ENCODE measurements at places on chromosomes 3 and 15.

DNA sequence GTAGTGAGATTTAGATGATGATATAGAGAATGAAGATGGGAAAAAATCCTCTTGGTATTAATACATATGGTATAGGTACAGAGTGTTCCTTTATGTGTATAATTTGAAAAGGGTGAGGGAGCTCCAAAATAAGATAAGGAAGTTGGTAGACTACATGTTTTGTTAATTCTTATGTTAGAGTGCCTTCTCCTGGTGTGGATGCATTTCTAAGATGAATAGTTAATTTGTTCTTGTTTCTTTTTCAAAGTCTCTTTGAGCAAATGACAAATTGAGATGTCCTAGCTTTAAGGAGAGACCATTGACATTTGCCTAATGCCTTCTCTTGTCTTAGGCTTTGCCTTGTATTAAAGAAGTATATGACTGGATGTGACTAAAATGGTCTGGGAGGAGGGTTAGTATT is 34.1 kb downstream of the AKAP13 start:
- no peak for DNase-seq

DNA sequence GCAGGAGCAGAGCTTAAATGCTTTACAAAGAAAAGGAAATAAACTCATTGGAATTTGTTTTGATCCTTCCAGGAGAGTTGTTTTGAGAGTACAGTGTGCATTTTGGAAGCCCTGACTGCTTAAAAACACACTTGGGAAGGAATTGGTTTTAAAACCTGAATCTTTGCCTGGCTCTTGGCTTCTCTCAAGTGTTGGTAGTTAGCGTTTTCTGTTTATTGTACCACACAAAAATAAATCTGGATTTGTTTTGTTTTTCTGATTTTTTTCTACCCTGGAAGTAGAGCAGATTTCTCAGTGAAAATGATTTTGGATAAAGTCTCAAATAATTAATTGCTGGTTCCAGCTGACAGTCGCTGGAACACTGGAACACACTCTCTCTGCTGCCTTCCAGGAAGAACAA is 90.6 kb downstream of the CHST2 start:
- no peak for DNase-seq

DNA sequence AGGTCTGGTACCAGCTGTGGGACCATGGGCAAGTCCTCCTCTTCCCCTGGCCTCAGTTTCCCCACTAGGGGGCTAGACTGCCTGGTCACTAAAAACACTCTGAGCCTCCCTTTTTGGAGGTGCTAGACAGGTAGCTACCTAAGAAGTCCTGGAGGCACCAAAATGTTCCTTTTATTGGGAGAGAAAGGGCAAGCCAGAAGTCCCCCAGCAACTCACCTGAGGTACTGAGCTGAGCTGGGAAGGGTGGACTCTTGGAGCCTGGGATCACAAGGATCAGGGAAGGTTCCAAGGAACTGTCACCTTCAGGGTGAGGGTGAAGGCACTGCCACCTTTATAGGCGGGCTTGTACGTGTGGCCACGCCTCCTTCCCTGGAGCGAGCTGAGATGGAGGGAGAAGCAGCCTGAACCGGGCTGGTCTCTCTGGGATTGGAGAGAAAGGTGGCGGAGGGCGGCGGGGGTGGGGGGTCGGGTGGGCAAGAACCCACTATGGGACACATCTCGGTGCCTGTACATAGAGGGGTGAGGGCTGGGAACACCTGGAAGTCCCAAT is at the start of gene CYP1A1:
CYP1A1 (minus strand) TSS at position 304 of the 550 bp plus-strand sequence. CDS start 2,431 bp downstream, outside the sequence.
- DNase-seq = no peak

DNA sequence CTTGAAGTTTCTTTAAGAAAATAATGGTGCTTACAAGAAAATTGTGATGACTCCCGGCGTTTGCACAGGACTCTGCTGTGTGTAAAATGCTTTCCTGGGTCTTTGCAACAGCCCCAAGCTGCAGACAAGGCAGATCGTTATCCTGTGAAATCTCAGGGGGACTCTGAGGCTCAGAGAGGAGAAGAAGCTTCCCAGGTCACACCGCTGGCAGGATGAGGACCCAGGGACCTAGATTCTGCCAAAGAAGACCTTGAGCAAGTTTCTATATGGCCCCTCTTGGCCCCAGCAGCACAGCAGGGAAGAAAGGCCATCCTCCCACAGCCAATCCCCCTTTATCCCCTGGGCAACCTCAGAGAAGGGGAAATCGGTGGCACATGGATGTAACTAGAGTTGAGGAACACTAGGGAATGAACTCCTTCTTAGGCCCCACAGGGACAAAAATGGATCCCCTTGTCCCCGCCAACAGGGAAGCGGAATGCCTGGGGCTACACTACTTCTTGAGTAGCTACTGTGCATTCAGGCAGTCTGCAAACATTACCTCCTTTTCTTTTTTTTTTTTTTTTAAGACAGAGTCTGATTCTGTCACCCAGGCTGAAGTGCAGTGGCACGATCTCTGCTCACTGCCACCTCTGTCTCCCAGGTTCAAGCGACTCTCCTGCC is 72.8 kb downstream of the CPN2 start:
- no peak for DNase-seq

DNA sequence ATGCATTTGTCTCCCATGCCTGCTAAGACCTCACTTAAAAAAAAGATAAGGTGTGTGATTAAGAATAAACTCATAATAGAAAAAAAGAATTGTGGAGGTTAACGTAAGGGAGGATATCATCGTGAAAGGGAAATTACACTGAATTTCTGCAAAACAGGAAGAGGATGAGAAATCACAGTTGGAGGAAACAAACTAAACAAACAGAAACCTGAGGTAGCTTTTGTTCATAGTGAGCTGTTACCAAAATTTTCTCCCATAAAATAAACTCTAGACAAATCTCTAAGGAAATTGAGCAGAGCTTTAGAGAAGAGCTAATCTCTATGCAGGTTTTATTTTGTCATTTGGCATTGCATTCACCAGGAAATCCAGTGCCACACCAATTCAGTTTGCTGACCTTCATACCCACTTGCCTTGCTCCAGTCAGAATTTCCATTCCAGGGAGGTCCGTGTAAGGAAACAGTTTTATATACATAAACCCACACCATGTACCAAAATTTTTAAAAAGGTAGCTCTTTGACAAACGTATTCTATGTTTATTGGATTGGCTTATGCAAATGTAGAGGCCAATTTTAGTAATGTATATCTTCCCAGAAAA is 231.2 kb downstream of the MBNL1 start:
- DNase-seq = no peak

- no peak for DNase-seq
Measured at GRCh38 chr3:102737353-102737752, 302.5 kb downstream of the ZPLD1 start.

DNA sequence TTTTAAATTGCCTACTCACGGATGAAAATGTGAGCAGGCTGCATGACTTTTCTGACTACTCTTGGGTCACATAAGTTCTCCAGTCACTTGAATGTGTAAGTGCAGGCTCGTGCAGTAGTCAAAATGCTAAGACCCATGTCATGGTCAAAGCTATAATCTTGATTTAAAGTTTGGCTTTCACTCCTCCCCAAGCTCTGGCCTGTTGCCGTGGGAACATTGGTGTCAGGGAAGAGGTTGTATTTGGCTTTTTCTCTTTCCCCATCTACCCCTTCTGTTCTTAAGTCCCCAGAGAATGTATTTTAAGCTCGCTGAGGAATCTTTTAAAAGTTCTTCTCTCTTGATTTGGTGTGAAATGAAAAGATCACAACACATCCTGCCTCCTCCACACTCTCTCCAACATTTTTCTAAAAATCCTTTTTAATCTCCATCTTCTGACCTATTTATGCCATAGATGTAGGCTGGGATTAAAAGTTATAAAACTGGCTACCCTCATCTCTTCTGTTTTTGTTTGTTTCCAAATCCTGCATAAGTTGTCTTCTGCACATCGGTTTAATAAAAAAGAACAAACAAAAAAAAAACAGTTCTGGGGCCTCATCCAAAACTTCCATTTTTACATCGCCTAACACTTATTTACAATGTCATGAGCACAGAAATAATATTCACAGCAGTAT is 61.4 kb upstream of the ADAMTSL3 start:
- DNase-seq = no peak

- DNase-seq = no peak
Measured at GRCh38 chr15:92624401-92624991, 31.1 kb downstream of the FAM174B start.

DNA sequence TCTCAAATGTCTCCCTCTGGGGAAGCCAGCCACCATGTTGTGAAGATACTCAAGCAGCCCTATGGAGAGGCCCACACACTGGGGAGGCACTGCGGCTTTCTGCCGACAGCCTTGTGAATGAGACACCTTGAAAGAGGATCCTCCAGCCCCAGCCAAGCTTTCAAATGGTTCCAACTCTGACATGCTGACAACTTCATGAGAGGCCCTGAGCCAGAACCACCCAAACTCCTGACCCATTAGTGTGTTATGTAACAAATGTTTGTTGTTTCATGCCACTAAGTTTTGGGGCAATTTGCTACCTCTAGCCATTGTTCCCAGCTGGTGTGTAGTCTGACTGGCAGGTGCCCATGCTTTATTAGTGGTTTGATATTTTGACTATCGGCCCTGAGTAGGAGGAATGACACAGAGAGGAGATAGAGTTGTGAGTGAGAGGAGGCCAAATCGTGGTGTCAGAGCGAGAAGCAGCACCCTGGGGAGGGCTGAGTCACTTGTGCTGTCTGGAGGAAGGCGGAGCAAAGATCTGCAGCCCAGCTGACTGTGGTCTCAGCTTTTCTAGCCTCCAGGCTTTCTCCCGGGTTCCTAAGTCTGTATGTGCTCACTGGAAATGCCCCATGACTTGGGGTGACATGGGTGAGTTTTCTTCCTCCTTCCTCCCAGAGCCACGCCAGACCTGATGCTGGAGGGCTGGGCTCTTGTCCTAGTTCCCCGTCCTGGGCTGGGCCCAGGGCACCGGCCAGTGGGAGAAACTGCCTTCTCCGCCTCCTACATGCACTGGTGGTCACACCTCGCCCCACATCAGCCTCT is 56.7 kb upstream of the BLM start:
- peak; percentile 58 for DNase-seq

- no peak for DNase-seq
Measured at GRCh38 chr15:98889930-98890695, 117.5 kb downstream of the PGPEP1L start.

DNA sequence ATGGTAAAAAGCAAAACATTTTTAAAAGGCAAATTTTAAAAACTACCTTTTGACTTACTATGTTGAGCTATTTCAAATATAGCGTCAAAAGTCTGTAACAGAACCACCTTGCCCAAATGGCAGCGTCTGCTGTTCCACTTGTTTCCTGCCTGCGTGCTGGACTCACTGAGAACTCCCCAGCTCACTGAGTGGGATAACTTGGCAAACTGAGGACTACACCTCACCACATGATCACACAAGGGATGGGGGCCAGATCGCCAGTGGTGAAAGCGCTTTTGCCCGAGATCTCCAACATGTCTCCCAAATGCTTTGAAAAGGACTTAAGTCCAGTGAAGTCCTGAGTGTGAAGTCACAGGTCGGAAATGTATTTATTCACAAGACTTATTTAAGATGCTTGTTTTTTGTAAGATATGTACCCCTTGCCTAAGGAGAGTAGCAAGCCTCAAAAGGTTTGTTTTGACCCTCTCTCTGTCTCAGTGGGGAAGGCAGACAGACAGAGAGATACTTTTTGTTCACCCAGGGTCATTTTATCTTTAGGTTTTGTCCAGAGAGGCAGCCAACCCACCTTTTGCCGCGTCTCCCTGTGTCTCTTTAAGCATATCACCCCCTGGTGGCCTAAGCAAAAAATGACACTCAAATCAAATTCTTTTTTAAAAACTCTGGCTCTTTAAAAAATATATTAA is 192.6 kb downstream of the PDZRN3 start:
- peak; percentile 2 for DNase-seq

DNA sequence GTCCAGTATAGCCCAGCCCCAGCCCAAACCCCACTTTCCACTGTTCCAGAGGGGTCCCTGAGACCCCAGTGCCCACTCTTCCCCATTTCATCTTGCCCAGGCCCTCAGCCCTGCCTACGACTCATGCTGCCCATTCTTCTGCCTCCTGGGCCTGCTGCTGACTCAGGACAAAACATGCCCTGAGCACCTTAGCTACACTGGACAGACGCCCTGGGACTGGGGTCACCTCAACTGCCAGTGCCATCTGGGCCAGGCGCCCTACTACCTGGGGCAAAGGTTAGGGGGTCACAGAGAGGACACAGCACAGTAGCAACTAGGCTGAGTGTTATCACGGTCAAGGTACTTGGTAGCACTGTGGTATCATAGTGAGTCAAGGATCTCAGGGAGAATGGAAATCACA is 2.6 kb upstream of the LAMB2 start:
- DNase-seq = no peak

DNA sequence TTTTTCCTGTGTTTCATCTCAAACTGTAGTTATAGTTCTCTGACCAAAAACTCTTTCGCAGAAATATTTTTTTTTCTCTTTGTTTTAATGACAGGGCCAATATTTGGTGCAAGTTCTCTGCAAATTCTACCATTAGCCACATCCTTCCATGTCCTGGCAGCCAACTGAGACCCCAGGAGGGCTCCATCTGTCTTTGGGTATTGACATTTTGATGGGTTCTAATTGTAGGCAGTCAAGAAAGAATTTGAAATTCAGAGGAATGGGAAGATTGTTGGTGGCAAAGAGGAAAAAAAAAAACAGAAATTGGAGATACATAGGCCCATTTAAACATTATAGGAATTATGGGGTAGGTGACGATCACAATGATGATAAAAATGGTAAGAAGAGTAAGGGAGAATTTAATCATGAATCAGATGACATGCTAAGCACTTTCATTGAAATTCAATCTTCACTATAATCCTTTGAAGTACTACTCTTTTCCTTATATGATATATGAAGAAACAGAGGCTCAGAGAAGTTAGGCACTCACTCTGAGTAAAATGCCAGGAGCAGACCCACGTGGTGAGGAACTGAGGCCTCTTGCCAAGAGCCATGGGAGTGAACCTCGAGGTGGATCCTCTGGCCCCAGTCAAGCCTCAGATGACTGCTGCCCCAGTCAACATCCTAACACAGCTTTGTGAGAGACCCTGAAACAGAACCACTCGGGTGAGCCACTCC is 151.4 kb downstream of the PDZRN3 start:
- no peak for DNase-seq

DNA sequence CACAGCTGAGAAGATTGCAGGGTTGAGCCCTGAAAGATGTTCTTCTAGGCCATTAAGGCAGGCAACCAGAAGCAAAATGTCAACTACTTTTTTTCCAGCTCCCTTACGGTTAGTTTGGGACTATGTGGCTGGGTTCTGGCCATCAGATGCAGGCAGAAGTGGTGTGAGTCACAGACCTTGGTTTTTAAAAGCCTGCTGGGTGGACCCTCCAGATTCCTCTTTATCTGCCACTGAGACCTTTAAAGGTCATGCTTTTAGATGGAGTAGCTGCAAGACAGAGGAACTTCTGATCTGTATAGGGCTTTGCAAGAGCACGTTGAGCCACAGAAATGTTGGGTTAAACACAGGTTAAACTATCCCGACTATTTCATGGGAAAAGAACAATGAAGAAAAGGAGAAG is 102.9 kb downstream of the CHST2 start:
- DNase-seq = no peak

DNA sequence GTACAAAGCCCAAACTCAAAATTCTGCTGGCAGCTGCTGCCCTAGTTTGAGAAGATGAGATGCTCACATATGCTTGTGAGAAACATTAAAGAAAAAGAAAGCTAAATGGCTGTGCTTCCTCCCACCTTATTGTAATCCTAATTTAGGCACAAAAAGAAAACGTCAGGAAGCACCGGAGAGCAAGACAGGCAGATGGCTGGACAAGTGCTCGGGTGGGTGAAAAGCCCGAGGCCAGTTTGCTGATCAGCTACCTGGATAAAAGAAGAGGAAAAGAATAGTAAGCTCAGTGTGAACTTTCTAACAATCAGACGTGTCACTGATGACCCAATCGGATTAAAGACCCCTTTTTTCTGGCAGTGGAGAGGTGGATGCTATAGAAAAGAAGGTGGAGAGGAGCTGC is 368.0 kb upstream of the ATP10A start:
- no peak for DNase-seq
